Stimulated activated effector memory CD8-positive, alpha-beta T cell treated with anti-CD3 and anti-CD28 coated beads, Interleukin-12 subunit alpha, Interleukin-12 subunit beta, amount 100 ng/mL, for 72 hours (primary cell): ENCODE measurements at places on chromosomes 2 and 18.

DNA sequence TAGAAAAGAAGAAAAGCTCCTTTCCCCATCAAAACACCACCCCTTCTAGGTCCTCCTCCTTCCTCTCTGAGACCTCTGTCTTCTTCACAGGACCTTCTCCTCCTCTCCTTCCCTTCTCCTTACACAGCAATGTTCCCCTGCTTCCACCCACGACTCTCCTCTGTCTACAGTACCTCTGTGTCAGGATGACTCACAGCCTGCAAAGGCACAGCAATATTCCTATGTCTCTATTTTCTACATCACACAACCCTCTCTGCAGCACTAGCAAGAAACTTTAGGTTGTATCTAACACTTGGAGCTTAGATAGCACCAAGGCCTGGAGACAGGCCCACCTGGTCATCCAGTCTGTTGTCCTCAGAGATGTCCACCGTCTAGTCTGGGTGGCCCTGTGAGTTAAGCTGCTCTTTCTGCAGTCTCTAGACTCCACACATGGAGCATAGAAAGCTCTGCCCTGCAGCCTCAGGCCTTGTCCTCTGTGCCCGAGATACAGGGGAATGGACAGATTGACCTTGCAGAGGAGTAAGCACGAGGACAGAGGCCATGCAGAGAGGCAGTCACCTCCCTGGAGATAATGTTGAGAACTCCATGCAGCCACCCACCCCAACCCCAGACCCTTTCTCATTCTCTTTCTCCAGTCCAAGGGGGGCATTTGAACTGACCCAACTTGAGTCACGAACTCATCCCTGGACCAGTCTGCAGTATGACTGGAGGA, 212.0 kb downstream of the TNS1 start:
- DNase-seq: peak; percentile 47

DNA sequence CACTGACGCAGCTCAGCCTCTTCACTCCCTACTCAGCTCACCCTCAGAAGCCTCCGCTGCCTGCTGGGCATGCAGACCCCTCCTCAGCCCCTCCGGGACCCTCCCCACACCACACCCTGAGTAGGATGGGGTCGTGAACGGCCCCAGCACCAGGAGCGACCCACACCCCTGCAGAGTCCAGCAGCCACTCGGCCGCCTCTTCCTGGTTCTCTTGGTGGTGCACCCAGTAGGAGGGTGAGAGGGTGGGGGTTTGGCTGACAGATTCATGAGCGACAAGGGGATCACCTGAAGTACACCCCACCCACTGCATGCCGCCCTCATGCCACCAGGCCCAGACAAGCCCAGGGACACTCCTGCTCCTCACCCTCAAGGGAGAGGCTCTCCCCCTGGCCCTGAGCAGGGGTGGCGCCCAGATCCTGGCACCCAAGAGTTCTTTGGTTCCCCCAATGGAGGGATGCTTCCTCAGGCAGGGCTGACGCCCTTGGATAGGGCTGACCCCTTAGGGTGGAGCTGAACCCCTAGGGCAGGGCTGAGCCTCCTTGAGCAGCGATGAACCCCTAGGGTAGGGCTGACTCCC, 76.6 kb upstream of the GPC1 start:
- no peak for DNase-seq

DNA sequence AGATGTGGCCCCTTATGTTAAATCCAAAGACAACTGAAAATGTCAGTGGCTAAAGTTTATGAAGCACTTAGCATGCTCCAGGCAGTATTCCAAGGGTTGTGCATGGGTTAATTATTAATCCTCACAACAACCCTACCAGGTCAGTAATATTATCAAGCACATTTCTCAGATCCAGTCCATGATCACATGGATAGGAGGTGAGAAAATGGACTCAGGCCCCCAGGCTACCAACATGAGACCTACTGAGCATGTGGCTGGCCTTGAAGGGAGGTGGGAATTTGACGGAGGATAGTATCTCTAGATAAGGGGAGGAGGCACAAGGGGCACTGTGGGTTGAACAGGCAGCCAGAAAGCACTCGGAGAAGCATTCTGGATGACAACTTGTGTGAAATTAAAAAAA, 412.0 kb downstream of the MEIS1 start:
- DNase-seq: no peak

DNA sequence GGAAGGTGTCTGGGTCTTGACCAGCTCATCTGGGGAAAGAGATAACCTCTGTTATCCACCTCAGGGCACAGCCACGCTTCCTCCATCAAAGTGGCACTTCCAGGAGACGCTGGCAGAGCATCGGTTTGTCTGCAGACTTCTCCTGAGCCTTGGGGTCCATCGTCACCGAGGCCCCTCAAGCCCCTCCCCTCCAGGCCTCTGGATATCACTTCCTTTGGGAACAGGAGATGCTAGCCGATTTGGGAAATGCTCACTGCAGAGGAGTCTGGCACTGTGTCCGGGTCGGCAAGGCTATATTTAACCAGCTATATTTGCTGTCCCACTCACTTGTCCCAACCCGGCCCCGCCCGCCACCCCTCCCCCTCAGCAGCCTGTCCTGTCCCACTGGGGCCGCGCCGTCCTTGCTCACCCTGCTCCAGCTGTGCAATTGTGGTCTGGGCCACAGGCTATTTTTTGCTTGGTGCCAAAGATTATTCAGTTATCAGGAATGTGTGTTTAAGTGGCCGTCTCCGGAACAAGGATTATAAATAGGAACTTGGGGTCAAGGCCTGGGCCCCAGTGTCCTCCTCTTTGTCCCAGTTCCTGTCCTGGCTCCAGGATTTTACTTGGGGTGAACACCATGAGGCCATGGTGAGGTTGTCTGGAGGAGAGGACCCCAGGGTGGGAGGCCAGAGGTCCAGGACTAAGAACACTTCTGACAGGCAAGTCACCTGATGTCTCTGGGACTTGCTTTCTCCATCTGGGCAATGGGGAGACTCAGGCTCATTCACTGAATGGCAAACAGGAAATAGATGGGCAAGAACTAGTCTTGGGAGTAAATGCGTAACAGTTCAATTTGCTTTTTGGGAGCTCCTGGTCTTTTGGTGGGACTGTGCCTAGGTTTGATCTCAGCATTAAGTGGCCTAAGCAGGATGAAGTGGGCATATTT, 263.6 kb downstream of the DYSF start:
- no peak for DNase-seq

- DNase-seq: no peak
Observed at GRCh38 chr2:63818271-63818670, 23.4 kb upstream of the UGP2 start.

DNA sequence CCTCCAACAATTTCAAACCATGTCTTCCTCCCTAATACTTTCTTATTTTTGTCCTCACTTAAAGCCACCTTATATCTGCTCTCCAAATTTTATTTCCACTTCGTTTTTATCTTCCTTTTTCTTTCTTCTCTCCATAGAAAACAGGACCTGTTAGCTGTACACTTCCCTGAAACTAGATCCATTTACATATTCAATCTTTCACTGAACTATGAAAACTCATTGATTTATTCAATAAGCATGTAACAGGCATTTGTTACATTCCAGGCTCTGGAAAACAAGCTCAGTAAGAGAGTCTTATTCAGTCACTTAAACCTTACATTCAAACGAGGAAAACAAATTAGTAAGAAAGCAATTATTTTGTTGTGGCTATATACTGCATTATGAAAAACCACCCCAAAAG, 1225.3 kb downstream of the SUCLG1 start:
- DNase-seq: no peak
